ENCODE measurements at places on chromosomes 7 and 10. TPM values are rescaled to one million over a fixed set of nuclear protein-coding genes. Genes with fewer than 3 reads are reported as not detected.

The ZSCAN21 gene
- polyA plus RNA-seq = 8.2 TPM

The ADRA2A gene
- polyA plus RNA-seq = 18.9 TPM

The SND1 gene
- 128 TPM for polyA plus RNA-seq

The VTI1A gene
- 26.4 TPM for polyA plus RNA-seq

The UBE3C gene
- polyA plus RNA-seq = 30.8 TPM

The PRLHR gene
- polyA plus RNA-seq = not detected

The MLXIPL gene
- not detected for polyA plus RNA-seq

The SP8 gene
- not detected for polyA plus RNA-seq

The UCMA gene
- not detected for polyA plus RNA-seq

The BLNK gene
- not detected for polyA plus RNA-seq

The ZNF239 gene
- polyA plus RNA-seq = 5.7 TPM

The ENO4 gene
- 0.35 TPM for polyA plus RNA-seq
